ENCODE measurements at places on chromosomes 6 and 20.

- DNase-seq: no peak
Observed at GRCh38 chr6:34951731-34952130, 62.7 kb downstream of the ANKS1A start.

DNA sequence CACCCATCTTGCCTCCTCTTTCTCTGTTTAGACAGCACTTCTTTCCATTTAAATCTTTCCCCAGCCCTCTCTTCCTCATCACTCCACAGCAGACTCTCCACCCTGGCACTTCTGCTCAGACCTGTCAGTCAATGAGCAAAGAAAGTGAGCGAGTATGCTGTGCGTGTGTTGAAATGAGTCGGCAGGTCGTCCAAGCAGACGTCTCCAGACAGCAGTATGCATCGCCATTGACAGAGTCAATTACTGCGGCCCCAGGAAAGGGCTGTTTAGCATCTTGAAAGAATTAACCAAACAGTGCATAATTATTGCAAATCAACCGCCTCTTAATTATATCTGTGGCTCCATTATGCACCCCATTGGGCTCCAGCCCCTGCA, 54.8 kb upstream of the KCNG1 start:
- DNase-seq: no peak

GRCh38 chr6:33050014-33050810, 23.2 kb downstream of the HLA-DPA1 start:
- no peak for DNase-seq

- DNase-seq: peak; percentile 62
Observed at GRCh38 chr6:169831450-169832246, 80.2 kb downstream of the ERMARD start.

- no peak for DNase-seq
Observed at GRCh38 chr20:8667306-8667705, 401.6 kb upstream of the PLCB4 start.

- DNase-seq: no peak
Observed at GRCh38 chr6:166465003-166465399, 82.3 kb upstream of the MPC1 start.

GRCh38 chr6:31180500-31180899, 10.0 kb upstream of the POU5F1 start:
- peak; percentile 61 for DNase-seq

Measured in stimulated activated CD4-positive, alpha-beta T cell treated with anti-CD3 and anti-CD28 coated beads, Interleukin-1b, Interleukin-23, amount 100 ng/mL, for 48 hours (primary cell).